Ureter (tissue), 1 donor: ENCODE measurements at places on chromosomes 3 and 15.

- no peak for DNase-seq
Measured at GRCh38 chr3:181455276-181455675, 256.4 kb upstream of the SOX2 start.

- DNase-seq: no peak
Measured at GRCh38 chr3:45311953-45312801, 76.2 kb upstream of the LARS2 start.

DNA sequence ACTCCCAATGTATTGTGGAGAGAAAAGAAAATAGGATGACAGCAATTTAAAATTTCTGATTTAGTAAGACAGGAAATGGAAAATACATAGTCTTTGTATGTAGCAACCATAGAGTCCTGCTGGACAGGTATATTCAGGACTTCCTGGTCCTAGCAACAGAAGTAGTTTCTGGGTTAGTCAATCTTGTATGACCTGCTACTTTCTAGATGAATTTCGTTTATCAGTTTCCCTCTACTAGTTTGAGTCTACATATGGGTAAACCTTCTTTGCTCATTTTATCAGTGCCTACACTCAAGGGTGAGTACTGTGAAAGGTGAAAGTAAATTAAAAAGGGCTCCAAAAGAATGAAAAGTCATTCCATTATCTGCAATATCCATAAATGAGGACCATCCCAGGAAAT is 309.8 kb downstream of the UNC13C start:
- DNase-seq: no peak

GRCh38 chr15:75776065-75776423 is 63.4 kb upstream of the CSPG4 start:
- DNase-seq: peak; percentile 33

DNA sequence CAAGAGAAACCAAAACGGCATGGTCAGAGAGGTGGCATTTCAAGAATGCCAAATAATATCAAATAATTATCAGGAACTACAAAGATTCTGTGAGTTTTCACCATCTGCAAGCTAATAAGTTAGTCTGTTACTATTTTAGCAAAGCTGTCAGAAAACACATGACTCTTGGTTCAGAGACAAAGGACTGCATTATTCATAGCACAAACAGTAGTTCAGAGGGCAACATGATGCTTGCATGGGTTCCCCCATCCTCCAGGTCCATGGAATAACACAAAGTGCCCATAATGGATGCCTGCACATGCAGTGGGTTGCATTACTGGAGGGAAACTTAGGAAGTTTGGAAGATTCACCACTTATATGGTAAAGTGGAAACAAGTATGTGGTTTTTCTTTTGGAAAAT is 228.8 kb upstream of the ALCAM start:
- no peak for DNase-seq

GRCh38 chr3:18643281-18643680 is 218.1 kb upstream of the SATB1 start:
- no peak for DNase-seq

DNA sequence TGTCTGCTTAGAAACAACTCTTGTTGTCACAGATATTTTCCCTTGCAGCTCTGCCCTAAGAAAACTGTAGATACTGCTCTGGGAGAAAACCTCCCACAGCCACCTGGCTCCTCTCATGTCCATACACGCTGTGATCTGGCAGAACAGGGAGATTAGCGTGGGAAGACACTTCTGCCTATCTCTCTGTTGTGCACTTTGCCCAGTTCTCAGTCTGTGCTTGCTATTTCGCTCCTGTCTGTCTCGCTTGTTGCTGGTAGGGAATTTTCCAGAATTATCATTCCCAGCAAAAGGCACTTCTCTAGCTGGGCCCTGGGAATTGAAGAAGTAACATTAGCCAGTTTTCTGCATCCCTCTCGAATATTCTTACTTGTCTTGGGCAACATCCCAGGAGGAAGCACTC is 8.1 kb upstream of the GATM start:
- DNase-seq: no peak

DNA sequence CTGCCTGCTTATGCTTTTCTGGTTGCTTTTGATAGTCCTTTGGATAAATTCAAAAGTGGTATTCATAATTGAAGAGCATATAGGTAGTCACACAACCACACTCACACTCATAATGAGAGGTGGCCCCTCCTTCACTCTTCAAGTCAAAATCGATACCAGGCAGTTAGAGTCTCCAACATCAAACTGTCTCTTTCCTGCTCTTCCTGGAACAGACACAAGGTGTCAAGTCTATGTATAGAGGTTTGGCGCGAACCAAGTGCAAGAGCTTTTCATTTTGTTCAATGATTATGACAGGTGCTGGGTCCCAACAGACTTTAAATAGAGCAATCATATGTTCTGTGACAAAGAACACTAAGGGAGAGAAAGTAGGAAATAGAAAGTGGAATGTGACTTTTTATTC is 29.9 kb upstream of the RGMA start:
- no peak for DNase-seq

DNA sequence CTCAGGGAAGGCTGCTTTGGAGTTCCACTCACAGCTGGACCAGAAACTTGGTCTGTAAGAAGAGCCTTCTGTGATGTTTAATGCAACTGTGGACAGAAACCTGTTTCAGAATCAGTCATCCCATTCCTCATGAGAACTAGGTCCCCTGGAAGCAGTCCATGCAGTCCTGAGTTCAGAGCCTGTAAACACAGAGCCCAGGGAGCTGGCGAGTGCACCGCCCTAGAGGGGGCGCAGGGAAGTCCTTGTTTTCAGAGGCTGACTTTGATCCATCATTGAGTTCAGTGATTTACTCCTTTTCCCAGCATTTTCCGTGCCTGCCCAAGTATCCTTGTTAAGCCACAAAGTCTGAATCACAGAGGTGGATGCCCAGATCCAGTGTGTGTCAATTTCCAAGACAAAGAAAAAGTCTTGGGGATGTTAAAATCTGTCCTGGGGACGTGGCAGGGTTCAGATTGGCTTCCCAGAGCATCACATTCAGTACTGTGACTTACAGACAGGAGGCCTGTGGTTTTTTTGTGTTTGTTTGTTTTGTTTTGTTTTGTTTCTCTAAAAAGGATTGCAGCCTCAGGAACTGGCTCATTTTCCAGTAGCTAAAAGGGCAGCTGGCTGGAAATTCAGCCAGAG is 9.8 kb upstream of the TXNRD3 start:
- no peak for DNase-seq

- no peak for DNase-seq
Measured at GRCh38 chr3:48411041-48411588, 18.8 kb downstream of the PLXNB1 start.

- DNase-seq: no peak
Measured at GRCh38 chr15:57248074-57248473, 128.2 kb upstream of the CGNL1 start.

GRCh38 chr3:131849616-131850015 is 185.2 kb downstream of the CPNE4 start:
- DNase-seq: no peak

- no peak for DNase-seq
Measured at GRCh38 chr15:62561059-62561519, 396.0 kb upstream of the C2CD4B start.

DNA sequence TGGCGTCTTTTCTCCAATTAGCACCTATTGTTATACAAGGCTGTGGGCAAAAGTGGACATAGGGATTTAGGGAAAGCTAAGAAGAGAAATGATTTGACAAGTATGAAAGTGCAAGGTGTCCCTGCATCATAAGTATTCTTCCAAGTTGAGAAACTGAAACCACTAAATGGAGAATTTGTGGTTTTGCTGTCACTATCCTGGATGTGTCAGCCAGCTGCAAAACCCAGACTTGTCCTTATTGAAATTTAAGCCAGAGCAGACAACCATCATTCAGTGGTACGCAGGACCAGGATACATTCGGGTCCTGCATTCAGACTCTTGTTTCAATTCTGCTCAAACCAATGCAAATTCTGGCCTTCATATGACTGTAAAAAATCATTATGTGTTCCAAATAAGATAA is 384.8 kb upstream of the TGFBR2 start:
- no peak for DNase-seq

DNA sequence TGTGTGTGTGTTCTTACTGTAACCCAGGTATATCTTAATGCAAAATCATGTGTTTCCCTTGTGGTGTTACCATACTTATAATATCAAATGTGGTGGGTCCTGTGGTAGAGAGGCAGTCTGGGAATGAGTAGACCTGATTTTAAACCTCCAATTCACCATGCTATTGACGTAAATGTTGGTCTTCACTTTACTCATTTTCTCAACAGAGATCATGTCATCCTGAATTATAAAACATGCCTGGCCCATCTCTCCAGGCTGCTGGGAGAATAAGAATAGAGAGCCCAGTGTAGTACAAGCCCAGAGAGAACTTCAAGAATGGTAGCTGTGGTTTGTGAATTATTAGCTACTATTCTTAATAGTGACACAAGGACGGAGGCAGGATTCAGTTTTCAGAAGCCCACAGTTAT is 88.1 kb downstream of the MBNL1 start:
- DNase-seq: no peak

- DNase-seq: peak; percentile 44
Measured at GRCh38 chr15:34038871-34039789, at the start of gene AVEN. AVEN (minus strand) TSS chr15:34039204; CDS start chr15:34039046, 158 bp downstream.

DNA sequence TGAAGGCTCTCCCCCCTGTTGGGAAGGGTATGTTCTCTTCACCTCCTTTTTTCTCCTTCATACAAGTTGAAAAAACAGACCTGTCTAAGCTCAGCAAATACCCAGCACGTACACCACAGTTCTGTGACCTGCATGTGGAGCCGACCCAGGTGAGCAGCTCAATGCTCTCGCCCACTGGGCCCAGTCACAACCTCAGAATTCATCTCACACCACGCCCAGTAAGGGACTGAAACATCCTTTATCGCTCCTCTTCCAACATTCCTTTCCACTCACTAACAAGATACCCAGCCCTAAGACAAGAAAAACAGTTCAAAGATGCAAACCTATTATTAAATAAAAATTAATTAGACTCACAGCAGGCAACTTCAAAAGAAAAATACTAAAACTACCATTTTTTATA is 68.9 kb downstream of the FOXP1 start:
- no peak for DNase-seq

DNA sequence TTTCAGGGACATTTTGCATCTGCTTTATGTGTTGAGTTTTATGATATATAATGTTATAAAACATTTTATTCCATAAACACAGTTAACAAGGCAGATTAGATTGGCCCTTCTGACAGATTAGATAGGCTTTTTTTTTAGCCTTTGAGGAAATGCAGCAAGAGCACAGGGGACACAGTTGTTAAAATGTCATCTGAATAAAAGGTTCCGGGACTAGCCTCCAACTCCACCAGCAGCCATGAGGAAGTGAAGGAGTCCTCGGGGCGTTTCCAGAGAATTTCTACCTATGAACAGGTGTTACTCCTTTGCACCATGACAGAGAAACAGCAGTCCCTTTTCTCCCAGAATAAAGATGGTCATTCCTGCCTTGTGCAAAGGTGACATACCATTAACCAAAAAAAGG is 167.8 kb upstream of the KBTBD8 start:
- DNase-seq: no peak

GRCh38 chr15:57611938-57612337 is 20.2 kb downstream of the MYZAP start:
- peak; percentile 85 for DNase-seq

DNA sequence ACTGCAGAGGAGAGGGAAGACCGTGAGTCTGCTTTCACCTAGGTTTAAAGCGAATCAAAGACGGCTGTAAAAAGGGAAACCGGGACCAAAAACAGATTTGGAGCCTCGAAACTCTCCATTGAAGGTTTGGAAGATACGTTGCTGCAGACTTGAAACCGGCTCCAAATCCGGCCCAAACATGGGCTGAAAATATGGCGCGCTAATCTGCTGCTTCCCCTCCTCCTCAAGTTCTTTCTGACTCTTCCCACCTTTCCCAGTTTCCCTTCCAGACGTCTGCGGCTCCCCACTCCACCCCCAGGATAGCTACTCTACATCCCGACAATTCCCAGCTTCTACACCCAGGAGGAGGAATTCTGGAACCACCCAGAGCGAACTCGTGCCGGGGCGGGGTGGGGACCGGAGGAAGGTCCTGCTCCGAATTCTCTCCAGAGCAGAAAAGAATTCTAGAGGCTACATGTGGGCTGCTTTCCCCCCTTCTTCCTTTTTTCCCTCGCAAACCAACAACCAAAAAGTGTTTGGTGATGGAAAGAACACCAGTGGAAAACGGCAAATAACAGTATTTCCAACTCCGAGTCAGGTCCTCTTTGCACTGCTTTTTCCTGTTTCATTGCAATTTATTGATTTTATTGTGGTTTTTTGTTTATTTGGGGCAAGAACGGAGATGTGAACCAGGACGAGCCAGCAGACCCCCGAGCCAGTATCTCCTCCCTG is 8.5 kb downstream of the EOMES start:
- no peak for DNase-seq

- no peak for DNase-seq
Measured at GRCh38 chr3:107578523-107578922, 55.8 kb downstream of the BBX start.

DNA sequence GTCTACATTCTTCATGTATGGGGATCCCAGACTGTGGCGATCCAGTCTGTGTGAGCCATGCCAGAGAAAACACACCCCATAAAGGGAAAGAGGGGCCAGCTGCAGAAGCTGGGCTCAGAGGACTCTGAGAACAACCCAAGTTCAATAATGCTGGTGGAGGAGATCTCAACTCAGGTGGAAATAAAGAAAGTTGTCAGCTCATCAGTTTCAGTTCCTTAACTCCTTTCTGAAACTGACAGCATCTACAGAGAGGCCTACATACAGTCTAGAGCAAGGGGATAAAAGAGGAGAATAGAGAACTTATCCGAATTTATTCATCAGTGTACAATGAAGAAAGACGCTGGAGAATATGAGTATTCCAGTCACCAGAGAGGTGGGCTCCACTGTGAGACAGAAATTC is 77.0 kb downstream of the NTRK3 start:
- DNase-seq: no peak

DNA sequence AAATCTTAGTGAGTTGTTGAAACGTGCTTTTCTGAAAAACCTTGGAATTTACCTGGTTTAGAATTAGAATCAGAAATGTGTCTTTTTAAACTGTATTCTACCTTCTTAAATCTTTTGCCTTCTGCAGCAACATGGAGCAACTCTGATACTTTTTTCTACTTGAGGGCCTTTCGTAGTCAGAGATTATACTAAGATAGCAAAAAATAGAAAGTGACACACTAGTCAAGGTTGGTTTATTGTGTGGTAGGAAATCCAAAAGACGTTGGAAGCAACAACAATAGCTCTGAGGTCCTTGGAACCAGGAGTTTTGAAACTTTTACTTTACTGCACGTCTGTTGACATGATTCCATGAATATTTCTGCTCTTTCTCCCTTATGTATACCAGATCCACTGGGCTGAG is 294.9 kb downstream of the LPP start:
- DNase-seq: no peak

- DNase-seq: no peak
Measured at GRCh38 chr3:9951126-9951525, 1.1 kb downstream of the PRRT3 start.

- no peak for DNase-seq
Measured at GRCh38 chr3:65762235-65762580, 276.5 kb downstream of the MAGI1 start.

DNA sequence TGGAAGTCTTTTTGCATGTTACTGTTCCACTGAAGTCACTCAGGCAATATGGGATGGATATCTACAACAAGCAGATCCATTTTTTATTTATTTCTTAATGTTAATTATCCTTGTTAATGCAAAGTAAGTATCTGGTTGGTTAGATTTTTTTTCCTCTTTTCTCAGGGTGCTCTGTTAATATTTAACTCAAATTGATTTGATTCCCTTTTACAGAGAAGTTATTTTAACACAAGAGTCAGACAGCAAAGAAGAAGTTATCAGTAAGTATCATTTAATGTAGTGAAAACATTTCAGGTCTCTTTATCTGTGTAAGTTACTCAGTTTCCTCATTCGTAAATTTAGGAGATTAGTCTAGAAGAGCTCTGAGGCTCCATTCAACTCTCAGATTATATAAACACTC is 34.3 kb downstream of the TBC1D23 start:
- no peak for DNase-seq
